AG08395 (cell line): ENCODE measurements at places on chromosomes 3 and 15.

DNA sequence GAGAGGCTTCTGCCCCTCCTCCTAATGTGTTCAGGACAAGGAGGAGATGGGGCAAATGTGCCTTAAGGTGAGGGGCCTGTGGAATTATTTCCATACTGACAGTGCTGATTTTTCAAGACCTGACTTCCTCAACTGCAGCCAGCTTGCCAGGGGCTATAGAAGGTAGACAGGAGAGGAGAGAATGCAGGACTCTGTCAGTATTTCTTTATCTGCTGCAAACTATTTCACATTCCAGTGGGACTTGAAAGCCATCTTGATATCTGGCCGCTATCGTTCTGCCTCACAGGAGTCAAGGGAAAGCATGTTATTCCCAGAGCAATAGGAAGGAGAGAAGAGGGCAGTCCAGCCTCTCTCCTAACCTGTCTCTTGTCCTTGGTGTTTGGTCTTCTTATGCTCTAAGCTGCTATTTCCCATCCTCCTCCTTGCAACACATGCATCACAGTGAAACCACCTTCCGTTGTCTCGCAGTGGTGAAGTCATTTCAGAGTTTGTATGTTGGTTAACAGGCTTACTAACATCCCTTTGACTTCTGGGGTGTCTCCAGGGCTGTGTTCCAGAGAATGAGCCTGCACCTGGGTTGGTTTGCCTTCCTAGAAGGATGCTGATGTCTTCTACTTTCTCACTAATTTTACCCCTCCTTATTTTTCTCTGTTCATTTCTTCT is 95.1 kb upstream of the MRPS22 start:
- DNase-seq = no peak

DNA sequence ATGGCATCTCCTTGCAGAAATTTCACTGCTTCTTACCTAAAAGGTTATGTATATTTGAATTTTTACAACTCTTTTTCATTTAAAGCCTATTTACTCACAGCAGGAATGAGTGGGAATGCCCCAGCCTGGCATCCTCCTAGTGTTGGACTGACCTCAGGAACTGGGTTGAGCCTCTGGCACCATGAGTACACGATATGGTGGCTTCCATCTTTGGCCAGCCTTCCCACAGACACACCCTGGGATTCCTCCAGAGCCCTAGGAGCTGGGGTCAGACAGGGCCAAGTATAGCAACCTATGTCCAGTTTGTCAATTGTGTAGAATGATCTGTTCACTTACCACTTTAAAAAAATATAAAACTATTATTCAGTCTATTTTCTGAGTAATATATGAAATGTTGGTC is 57.2 kb upstream of the HEG1 start:
- DNase-seq = no peak

DNA sequence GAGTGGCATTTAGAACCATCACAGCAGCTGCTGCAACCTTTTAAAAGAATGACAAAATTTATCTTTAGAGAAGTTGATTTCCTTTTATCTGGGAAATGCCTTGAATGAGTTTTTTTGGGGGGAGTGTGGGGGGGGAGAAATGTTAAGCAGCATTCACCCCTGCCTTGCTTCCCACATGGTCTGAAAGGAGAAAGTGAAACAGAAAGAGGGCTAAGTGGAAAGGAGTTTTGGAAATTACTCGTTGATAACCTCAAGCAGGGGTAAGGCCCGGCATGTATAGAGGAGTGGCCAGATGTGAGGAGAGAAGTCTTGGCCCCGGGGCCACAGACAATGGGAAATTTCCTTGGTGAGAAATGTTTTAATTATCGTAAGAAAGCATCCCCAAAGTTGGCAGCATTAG is 23.5 kb downstream of the B3GALNT1 start:
- DNase-seq = no peak

DNA sequence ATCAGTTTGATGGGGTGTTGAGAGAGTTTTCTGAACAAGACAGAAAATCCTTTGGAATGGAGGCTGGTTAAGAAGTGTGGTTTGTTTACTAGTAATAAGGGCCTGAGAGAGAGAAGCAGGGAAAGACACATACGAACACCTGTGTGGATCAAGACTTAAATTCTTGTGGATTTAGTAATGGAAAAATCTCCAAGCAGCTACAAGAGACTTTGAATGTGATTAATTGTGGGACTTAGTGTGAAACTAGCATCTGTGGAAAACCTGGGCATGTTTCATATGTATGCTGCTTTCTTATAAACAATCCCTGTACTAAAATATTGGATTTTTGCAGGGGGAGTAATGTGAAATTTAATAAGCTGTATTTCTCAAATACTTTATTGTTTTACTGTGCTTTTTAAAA is 399.1 kb downstream of the SI start:
- no peak for DNase-seq

- no peak for DNase-seq
These were observed 14.3 kb upstream of the CCNL1 start for GRCh38 chr3:157174290-157174648.

DNA sequence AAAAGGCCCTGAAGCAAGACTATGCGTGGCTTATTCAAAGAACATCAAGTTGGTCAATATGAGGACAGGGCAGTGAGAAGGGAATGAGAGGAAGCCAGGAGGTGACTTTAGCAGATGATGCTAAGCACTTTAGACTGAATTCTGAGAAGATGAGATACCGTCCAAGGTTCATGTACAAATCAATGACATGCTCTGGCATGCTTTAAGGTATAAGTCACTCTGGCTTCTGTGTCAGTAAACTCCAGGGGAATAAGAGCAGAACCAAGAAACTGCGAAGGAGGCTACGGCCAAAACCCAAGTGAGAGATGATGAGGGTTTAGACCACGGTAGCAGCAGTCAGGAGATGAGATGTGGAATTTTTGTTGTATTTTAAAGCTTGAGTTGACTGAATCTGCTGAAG is 8.9 kb upstream of the CCDC50 start:
- DNase-seq = no peak

DNA sequence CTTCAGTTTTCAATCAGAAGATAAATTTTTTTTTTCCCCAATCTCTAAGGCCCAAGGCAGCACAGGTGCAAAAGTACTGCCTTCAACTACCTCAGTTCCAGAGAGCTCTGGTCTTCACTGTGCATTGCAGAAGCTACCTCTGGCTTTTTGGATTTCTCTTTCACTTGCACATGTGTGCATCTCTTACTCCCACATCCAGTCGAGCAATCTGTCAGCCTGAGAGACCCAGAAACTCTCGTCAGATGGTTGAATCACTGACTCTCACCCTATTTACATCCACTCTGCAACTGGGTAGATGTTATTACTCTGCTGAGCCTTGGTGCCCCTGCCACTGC is 813.8 kb downstream of the NR2F2 start:
- DNase-seq = no peak

- DNase-seq = no peak
These were observed 105.5 kb upstream of the MRPL3 start for GRCh38 chr3:131608296-131608695.

- no peak for DNase-seq
These were observed 44.6 kb downstream of the TLE3 start for GRCh38 chr15:70053001-70053715.

DNA sequence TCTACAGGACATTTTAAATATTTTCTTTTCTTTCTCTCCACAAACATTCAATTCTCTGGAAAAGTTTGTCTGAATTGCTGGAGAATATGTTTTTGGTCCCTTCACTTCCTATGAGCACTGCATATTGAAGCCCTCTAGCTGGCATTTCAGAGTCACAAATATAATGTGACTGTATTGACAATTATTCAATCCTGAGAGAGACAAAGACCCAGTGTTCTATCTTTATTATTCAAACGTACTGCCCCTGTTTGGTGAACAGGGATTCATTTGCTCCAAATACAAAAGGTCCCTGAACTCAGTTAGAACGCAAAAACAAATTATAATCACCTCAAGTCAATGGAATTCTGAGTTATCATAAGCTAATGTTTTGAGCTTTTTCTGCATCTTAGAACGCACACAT is 173.1 kb upstream of the CDIN1 start:
- no peak for DNase-seq

DNA sequence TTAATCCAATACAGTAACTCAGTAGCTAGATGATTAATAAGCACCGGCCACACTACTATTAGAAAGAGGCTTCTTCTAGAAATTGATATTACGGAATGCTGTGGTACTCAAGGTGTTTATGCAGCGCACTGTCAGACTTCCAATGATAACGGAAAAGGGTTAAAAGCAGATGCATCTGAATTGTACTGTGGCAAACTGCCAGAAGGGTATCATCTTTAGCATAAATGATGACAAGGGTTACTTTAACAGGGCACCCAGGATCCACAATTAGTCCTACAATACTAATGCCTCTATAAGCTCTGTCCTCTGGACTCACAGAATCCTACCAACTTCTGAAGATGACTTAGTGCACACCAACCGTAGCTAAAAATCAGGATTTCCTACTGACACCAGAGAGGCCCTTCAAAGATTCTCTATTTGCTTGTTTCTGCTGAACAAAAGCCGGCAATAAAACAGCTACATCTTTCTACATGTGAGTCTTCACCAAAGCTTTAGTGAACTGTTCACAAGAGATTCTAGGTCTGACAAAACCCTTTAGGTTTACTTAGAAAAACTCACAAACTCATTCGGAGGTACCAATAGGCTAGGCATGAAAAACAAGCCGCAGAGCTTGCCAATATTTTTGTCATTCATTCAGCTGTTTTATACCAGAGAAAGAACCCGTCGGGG is 7.1 kb downstream of the SATB1 start:
- DNase-seq = no peak

DNA sequence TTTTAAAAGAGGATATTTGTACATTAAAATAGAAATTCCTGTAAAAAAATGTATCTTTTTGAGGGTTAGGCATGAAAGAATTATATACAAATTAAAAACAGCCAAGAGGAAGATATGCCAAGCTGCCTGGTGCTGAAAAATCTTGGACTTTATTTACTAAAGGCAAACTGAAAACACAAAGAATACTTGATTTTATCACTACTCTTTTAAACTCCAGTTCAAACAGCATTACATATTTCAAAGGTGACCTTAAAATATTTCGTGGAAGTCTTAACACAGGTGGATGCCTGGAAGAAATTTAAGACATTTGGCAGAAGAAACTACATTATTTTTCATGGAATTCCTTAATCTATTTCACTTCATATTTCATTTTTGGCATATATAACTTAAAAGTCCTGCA is 101.1 kb upstream of the SLC2A2 start:
- DNase-seq = no peak

GRCh38 chr3:179158336-179159039 is 10.3 kb downstream of the PIK3CA start:
- no peak for DNase-seq

DNA sequence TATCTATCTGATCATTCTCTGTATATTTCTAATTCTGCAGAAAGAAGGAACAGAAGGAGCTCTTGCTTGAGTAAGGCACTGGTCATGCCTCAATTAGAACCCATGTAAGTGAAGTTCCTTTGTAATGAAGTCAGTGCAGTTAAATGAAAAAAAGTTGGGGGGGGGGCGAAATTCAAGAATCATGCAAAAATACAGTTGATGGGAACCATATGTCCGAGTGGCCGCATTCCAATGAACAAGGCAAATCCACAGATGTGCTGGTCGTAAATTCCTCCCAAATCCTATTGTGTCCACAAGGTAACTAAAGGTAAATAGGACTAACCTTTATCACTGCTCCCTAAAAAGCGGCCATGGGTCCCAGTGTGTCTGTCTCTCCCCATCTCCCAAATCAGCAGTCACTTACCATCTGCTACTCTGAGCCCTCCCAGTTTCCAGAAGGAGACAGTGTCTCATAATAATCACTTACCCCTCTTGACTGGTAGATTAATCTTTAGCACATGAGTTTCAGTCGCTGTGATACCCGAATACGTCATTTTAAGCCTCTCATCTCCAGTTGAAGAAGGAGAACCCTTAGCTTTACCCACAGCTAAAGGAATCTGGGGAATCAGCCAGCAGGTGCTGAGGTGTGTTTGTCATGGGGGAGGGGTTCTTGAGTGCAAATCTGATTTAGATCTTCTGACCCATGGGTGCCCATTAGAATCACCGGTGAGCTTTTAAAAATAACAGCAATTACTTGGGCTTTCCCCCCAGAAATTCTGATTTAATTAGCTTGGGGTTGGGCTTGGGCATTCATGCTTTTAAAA is 56.3 kb upstream of the EPHB3 start:
- DNase-seq = peak; percentile 44

DNA sequence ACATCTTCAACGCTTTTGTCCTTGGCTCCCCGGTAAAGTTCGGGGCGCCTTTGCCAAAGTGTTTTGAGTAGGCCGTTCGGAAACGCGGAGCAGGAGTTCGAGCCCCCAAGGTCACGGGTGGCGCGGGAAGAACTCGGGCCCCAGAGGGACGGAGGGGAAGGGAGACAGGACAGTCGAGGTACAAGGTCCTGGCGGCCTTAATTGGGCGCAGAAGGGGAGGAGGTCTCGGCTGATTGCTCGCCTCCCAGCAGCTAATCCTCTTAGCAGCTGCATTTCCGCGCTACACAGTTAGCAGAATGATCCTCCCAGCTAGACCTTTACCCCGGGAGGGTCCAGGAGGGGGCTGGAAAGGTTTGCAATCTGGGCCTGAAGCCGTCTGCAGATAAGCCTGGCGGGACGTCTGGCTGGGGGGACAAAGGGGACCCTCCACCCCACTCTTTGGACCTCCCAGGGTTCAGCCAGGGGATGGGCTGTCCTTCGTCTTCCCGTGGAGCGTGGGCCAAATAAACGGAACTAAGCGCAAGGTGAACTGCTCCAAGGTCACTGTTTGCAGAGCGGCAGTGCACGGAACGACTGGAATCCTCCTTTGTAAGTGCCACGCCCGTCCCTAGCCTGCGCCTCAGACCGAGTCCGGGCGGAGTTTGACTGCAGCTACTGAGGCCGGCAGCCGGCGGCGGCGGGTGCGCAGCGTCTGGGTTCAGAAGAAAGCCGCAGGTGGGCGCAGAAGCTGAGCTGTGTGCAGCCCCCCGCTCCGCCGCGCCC is 7.2 kb downstream of the EOMES start:
- DNase-seq = no peak

- no peak for DNase-seq
These were observed 729.6 kb downstream of the NLGN1 start for GRCh38 chr3:174126990-174127758.

GRCh38 chr3:13553686-13554085 is 4.8 kb downstream of the FBLN2 start:
- no peak for DNase-seq

- DNase-seq = no peak
These were observed 16.8 kb upstream of the CCNDBP1 start for GRCh38 chr15:43168192-43169107.

GRCh38 chr3:19931767-19932188 is 2.2 kb downstream of the EFHB start:
- DNase-seq = peak; percentile 8
